ENCODE measurements at places on chromosomes 7 and 10.

DNA sequence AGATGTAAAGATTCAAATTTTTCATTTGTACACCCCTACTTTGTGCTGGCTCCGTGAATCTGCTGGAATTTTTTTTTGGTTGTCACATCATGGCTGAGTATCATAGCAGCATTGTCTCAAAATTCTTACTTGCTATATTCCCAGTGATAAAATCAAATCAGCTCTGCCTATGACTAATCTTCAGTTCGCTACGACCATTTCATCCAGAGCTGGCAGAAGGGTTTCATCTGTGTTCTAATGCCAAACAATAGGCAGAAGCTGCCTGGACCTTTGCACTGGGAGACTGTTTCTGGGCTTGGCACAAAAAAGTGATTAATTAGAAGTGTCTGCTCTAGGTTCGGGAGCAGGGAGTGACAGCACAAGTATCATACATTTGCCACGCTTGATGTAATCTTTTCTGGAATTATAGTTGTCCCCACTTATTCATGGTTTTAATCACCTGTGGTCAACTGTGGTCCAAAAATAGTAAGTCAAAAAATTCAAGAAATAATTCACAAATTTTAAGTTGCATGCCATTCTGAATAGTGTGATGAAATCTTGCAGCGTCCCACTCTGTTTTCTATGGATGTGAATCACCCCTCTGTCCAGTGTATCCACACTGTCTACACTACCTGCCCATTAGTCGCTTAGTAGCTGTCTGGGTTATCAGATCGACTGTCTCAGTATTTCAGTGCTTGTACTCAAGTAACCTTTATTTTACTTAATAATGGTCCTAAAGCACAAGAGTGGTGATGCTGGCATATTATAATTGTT lies 120.5 kb upstream of the IMMP2L start:
- DNase-seq = no peak

- no peak for DNase-seq
Observed at GRCh38 chr10:103416436-103417147, 20.2 kb downstream of the PDCD11 start.

DNA sequence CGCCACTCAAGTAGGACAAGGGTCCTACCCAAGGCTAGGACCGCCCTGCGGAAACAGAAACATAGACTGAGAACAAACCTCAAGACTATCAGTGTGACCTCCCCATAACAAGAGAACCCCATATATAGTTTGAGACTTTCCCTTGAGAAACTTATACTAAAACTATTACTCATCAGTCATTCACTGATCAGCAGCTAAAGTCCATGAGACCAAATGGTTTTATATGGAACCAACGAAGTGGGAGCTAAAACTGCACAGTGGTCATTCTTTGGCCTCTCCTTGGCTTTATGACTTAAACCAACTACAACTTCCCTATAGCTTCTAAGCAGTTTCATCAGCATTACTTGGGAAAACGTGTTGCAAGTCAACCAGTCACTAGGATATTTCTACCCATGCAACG lies 13.7 kb upstream of the ZSCAN21 start:
- no peak for DNase-seq

- DNase-seq = no peak
Observed at GRCh38 chr10:22244001-22244400, 26.2 kb upstream of the EBLN1 start.

GRCh38 chr7:45645141-45645969 lies 71.2 kb downstream of the ADCY1 start:
- no peak for DNase-seq

DNA sequence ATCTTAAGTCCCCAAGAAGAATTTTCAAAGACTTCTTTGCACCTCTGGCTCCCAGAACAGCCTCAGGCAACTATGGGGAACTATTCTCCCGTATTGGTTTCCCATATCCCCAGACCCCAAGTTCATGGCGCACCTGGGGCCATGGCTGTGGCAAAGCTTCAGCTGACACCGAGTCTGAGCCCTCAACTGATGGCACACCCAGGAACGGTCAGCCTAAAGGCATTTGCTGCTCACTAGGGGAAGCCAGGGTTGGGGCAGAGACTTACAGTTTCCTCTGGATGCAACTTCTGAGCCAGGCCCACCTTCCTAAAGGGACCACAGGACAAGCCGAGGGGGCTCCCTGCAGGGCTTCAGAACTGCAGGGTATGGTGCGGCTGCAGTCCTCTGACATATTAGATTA lies 13.7 kb upstream of the CPA1 start:
- DNase-seq = no peak

DNA sequence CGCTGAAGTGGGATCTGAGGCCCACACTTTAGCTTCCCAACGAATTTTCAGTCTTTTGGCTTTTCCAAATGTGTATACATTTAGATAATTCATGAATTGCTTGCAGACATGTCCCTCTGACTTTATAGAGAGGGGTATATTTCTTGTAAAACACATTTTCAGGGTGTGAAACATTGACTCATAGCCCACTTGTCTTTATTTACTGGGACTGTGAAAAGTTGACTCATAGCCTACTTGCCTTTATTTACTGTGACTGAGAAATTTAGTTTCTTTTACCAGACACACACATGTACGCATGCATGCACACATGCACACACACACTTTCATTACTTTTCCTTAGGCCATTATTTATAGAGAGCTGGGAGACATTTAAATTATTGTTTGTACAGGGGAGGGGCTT lies 79.1 kb downstream of the VTI1A start:
- DNase-seq = no peak

DNA sequence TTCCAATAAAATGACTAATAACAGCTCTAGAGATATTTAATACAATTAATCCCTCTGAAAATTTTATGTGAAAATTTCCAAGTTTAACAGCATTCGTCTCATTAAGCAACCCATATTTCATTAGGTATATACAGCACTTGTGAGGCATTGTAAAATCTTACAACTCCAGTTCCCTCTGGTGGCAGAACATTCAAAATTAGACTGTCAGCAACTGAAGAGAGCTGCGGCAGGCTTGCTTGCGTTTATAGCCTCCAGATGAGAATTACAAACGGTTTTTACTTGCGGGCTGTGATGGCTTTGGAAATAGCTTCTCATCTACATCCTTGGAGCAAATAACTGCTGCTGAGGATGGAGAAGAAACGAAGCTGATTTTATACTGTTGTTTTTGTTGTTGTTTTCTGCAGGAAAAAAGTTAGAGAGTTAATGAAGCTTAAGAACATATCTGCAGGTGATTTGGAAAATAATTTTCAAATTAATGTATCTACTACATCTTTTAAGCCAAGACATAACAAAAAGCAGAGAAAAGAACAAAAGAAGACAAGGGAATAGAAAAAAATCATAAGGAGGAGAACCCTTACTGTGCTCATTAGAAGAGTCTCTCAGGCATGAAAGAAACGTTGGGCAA lies 171.3 kb downstream of the MAGI2 start:
- no peak for DNase-seq

GRCh38 chr7:157464111-157464970 lies 127.5 kb downstream of the DNAJB6 start:
- peak; percentile 75 for DNase-seq

- DNase-seq = no peak
Observed at GRCh38 chr7:55080000-55080623, 61.3 kb downstream of the EGFR start.

GRCh38 chr10:128400564-128400963 lies 274.3 kb upstream of the MKI67 start:
- DNase-seq = no peak

GRCh38 chr10:370449-370825 lies 235.2 kb downstream of the ZMYND11 start:
- no peak for DNase-seq

DNA sequence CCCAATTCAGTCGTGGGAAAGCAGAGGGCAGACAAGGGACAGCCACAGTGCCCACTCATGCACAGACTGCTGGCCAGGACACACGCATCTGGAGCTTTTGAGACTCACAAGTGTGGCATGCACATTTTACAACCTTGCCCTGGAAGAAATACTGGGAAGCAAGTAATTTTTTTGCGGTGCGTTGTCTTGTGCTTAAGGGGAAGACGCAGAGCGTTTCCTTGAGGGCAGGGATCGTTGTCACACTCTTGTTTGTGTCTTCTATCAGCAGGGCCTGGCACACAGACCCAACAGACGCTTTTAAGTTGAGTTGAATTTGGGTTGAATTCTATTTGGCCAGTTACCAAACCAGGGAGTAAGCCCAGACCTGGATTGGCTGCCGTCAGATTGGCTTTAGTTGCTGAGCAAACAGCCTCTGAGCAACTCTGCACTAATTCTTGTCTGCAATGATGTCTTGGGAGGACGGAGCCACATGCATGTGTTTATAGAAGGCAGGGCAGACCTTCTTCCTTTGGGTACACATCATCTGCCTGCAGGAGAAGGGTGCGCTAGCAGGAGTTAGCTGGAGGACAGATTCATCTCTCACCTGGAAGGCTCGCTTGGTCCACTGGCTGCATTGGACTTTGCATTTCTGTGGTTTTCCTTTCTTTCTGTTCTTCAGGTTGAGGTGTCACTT lies 38.4 kb downstream of the IL2RA start:
- DNase-seq = no peak

DNA sequence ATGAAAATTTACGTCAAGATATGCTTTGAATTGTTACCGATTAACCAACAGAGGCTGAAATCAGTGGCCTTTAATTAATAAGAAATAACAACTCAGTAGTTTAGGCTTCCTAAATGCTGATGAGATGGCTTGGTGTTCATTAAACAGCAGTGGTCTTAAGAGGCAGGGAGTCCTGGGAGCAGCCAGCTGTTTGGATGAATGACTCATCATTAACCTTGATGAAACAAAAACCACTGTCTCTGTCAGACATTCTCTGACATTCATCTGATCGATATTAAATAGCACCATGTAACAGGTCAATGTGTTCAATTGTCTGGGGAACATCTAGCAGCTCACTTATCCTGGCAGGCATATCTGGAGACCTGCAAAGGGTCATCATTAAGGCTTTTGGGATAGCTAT lies 234.2 kb upstream of the LRRN3 start:
- no peak for DNase-seq

DNA sequence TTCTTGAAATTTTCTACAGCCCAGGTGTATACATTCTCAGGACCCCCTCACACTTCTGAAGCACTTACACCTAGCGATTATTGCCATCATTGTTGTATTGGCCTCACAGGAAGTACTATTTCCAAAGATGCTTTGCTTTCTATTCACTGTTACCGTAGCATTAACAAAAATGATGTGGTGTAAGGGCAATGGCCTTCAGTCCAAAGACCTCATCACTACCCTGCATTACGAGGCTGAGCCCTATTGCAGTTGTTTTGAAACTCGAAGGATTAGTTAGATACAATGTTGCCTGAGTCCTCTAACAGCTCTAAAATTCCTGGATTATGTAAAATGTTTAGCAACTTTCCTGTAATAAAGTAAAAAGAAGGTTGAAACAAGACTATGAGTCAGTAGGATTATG lies 2.9 kb downstream of the NRCAM start:
- no peak for DNase-seq

DNA sequence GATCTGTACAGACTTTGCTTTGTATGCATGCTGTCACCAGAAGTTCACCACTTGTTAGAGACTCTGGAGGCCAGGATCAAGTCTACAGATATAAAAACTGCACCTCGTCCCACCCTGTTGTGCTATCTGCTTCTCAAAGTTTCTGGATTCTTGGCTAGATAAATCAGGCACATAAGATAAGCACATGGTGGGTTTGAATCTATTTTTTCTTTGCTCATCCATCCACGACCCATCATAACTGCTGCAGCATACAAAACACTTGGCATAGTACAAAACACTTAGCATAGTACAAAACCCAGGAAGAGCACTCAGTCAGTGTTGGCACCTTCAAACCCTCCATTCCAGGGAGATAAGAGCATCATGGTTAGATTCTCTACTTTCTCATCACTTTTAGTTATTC lies 42.4 kb upstream of the ANKRD1 start:
- DNase-seq = no peak

DNA sequence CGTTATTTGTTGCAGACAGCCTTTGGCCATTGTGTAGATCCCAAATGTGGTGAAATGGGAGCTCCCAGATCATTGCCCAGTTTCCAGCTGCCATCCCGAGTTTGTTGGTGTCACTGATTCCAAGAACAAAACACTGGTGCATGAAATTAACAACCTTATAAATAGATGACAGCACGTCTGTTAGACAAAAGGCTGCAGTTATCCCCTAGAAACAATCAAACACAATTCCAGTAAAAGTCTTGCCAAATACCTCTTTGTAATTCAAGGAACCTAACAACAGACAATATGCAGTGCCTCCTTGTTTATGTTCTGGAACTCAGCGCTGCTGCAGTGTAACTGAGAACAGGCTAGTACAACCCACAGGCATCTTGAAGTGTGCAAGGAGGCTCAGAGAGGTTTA lies 404.5 kb downstream of the PAXIP1 start:
- DNase-seq = no peak

DNA sequence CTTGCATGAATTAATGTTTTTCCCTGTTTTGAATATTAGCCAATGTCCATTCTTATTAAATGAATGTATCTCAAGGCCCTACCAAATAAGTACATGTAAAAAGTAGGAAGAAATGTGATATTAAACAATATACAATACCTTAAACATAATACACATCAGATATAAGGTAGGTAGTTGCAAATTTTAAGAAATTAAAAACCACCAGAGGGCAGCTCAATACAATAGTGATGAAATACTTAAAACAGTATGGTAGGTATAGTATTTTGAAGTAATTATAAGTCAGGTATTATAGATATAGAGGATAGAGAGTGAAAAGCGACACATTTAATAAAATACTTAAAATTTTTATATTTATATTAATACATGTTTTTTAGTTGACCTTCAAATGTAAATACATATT lies 43.6 kb upstream of the CDK14 start:
- DNase-seq = no peak

DNA sequence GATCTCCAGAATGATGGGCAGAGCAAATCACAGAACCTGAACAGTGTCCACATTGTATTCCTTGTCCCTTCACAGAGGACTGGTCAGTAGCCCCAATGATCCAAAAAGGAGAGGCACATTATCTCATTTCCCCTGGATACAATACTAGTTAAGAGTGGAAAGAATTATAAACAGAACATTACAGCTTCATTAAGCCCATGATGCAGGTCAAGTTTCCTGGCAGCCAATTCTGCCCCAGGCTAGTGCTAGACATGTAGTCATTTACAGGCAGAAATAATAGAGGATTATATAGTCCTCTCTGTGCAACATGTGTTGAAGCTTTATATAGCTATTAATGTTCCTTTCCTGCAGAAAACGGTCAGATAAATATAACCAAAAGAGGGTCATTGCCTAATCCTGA lies 124.3 kb upstream of the WNT16 start:
- DNase-seq = no peak

- no peak for DNase-seq
Observed at GRCh38 chr10:83119346-83119745, 1020.0 kb upstream of the GHITM start.

DNA sequence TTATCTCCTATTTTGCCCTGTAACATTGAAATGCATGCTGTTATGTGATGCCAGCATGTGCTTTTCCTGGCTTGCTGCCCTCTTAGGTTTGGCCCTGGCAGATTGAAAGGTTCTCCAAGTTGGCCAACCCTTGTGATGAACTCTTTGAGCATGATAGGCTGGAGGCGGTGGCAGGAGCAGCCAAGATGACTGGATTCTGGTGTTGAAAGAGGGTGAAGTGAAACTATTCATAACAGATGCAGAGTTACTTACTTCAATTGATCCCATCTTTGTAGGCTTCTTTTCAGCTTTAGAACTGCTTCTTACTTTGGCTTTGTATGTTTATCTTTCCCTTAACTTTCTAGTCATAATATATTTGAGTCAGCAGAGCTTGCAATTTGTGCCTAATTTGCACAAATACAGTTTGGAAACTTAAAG lies 57.6 kb downstream of the BICC1 start:
- DNase-seq = no peak

Measured in D721Med (cell line).